Iris pigment epithelial cell (primary cell): ENCODE measurements at places on chromosomes 16 and 17.
A peak's percentile ranks its signal among the peaks of the same experiment; 100 is the strongest.

DNA sequence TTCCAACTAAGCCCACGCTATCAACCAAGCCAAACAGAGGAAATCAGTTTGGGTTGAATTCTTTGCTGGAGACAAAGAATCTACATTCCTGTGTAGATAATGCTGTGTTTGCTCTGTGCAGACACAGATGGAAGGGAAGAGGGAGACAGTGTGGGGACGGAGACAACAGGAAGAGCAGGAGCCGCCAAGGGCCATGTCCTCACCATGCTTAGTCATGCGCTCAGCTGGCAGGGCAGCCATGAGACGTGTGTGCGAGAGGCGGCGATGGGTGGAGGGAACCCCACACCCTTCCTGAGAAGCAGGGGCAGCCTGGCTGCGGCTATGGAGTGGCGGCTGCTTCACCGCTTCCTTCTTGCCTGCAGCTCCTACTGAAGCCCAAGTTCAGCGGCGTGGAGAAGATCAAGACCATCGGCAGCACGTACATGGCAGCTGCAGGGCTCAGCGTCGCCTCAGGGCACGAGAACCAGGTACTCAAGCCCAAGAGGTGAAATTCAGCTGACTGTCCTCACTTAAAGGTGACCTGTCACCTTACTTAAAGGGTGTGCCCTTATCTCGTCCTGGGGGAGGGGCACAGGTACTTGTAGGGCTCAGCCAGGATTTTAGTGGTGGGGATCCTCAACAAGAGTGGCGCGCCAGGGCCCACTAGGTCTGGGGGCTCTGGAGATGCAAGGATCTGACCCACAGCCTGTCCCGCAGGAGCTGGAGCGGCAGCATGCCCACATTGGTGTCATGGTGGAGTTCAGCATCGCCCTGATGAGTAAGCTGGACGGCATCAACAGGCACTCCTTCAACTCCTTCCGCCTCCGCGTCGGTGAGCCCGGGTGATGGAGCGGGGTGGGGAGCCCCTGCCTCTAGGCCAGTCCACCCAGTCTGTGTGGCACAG lies 47.5 kb downstream of the ADCY7 start:
- DNase-seq, result peak; percentile 69

- DNase-seq, result no peak
Observed at GRCh38 chr16:51657848-51658247, 506.8 kb upstream of the SALL1 start.

DNA sequence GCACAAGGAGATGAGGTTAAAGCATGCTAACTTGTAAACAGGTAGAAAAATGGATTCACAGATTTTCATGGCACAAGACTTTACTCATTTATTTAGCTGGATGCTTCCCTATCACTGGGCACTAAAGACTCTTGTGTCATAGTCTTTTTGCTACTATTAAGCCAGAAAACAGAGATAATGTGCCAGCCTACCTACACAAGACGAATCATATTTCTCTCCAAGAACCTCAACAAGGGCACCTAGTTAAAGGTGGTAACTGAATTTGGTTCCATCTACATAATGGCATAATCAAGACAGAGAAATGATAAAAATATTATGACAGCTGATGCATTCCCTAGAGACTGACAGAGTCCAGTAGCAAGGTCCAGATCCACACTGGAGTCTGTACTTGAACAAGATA lies 3.8 kb downstream of the NACA2 start:
- no peak for DNase-seq

- DNase-seq, result no peak
Observed at GRCh38 chr16:77331802-77332586, 102.8 kb downstream of the ADAMTS18 start.
